ENCODE measurements at places on chromosomes 6 and 20.

GRCh38 chr20:7410150-7410549 lies 530.1 kb downstream of the HAO1 start:
- DNase-seq: no peak

GRCh38 chr6:148620579-148621298 lies 126.1 kb upstream of the UST start:
- no peak for DNase-seq

- no peak for DNase-seq
Observed at GRCh38 chr6:139060332-139060731, 31.8 kb downstream of the ABRACL start.

- DNase-seq: no peak
Observed at GRCh38 chr6:92541448-92542060, 877.8 kb downstream of the EPHA7 start.

GRCh38 chr6:114712129-114712662 lies 369.4 kb upstream of the HS3ST5 start:
- DNase-seq: no peak

DNA sequence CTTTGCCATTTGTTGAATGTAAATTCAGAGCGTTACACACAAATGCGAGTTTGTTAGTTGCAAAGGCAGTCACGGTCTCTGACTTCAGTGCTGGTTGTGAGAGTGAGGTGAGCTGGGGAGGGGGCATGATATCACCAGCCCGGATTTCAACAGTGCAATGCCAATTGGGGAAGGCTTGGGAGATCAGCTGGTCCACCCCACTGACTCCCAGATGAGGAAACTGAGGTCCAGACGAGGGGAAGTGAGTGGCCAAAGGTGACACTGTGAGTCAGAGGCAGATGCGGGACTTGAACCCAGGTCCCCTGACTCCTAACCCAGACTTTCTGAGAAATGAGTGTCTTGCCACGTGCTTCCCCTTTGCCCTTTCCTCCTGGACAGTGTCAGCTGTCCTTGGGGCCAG lies 62.1 kb downstream of the CEBPB start:
- DNase-seq: no peak

GRCh38 chr6:41966961-41967311 lies 25.3 kb upstream of the CCND3 start:
- DNase-seq: no peak

- DNase-seq: no peak
Observed at GRCh38 chr20:37331060-37331857, 14.7 kb upstream of the SRC start.

DNA sequence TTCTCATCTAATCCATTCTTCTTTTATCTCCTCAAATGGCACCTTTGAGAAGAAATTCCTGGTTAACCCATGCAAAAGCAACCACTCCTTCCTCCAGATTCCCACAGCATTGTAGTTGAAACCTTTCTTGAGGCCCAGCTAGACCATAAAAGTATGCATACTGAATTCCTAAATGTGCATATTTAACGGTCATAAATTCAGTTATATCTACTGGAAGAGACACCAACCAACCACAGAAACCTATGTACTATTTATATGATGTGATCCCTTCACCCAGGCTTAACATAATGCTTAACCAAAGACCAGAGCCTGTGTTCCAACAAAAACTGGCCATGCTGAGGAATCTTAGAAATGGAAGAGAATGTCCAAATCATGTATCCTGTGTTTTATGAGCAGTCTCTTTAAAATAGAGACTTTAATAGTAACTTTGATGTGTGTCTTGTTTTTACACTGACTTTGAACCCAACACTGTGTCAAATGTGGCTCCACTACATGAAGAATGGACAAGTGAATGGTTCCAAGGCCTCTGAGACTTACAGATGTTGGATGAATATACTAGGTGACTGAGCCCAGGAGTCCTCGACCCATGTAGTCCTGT lies 11.4 kb upstream of the TAF8 start:
- no peak for DNase-seq

- peak; percentile 20 for DNase-seq
Observed at GRCh38 chr20:13119583-13119982, 101.5 kb upstream of the ISM1 start.

- no peak for DNase-seq
Observed at GRCh38 chr6:69527921-69528476, 268.8 kb downstream of the LMBRD1 start.

DNA sequence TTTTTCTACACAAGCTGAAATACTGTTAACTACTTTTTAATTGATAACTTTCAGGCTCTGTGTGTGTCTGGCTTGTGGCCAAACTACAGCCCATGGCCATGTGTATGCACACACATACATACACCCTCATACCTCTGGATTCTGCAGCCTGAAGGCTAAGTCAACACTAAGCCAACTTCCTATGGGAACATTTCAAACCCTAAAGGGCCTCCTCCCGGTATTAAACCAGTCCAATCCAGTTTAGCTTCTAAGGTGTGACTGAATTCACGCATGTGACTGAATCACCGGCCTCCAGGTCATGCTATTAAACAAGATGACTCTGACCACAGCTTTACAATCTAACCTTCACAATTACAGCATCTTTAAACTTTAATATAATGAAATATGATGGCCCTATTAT lies 20.7 kb upstream of the DST start:
- DNase-seq: no peak

- DNase-seq: peak; percentile 24
Observed at GRCh38 chr6:14211562-14211942, 94.0 kb downstream of the CD83 start.

- DNase-seq: no peak
Observed at GRCh38 chr6:43984442-43985321, 142.6 kb downstream of the MRPL14 start.

- no peak for DNase-seq
Observed at GRCh38 chr6:150177952-150178520, 35.2 kb downstream of the PPP1R14C start.

- no peak for DNase-seq
Observed at GRCh38 chr6:100276311-100277057, 188.2 kb downstream of the SIM1 start.

DNA sequence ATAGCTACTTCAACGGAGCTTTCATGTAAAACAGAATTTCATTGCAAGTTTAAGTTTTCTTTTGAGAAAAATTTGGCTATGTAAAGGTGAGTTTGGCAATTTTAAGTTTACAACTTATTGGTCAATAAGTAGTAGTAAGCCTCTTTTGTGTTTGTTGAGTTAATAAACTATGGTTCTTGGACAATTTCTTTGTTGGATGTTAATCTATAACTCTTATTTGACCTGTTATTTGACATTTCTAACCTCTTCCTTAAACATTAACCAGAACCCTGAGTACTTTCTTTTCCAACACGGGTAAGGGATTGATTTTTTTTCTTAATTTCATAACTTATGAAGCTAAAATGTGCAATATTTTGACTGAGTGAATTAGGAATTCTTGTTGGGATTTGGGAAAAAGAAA lies 354.4 kb downstream of the PRKN start:
- DNase-seq: no peak

GRCh38 chr20:8542110-8542486 lies 410.0 kb downstream of the PLCB1 start:
- no peak for DNase-seq

- DNase-seq: peak; percentile 36
Observed at GRCh38 chr6:87731818-87732661, 30.0 kb upstream of the AKIRIN2 start.

DNA sequence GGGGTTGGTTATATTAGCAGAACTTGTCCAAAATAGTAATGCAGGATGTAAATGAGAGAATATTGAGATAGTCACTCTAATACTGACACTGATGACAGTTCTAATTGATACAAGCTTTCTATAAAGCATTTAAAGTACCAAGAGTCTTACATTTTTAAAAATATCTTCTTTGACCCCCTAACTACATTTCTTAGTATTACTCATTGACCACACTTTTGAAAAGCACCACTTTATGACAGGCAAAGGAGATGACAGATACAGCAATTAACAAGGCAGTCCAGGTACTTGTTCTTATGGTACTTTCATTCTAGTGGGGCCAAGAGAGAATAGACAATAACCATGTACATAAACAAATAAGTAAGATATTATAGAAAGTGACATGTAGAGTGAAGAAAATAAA lies 139.4 kb upstream of the EYA4 start:
- DNase-seq: no peak

DNA sequence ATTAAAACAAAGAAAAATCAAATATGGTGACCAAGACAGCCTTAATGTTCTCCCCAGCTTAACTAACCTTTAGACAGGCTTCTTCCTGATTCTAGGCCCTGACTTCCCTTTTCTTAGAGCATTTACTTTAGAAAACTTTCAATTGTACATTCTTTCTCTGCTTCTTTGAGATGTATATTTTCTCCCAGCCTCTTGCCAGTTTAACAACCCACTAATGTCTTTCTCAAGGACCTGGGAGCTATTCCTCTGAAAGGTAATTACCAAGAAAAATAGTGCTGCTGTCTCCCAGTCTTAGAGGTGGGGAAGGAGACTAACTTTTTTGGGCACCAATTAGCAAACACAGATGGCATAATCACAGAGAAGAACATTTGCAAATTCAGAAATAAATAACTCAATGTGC lies 62.8 kb upstream of the KCNQ5 start:
- no peak for DNase-seq

Data from activated CD4-positive, alpha-beta T cell treated with anti-CD3 and anti-CD28 coated beads, Interleukin-2, amount 50 U/mL, for 1 hour (primary cell).